ENCODE measurements at places on chromosomes 1 and 21. TPM values are rescaled to one million over a fixed set of nuclear protein-coding genes. Genes with fewer than 3 reads are reported as not detected.

GRCh38 chr21:16587141-16587581 is 857.4 kb downstream of the USP25 start:
- H3K4me3 ChIP-seq, result peak overlapping the region; percentile 50
- no peaks in the 10 kb centered on the region for H3K36me3 ChIP-seq
- peak; percentile 59 for DNase-seq
- peaks cover 18% of the 10 kb centered on the region for H3K4me1 ChIP-seq

- H3K27me3 ChIP-seq, result no peaks in the 10 kb centered on the region
- no peaks in the 10 kb centered on the region for H3K4me1 ChIP-seq
- H3K4me3 ChIP-seq, result no peak overlapping the region
- no peak for DNase-seq
- H3K36me3 ChIP-seq, result no peaks in the 10 kb centered on the region
Measured at GRCh38 chr1:75539230-75540116, 71.4 kb downstream of the SLC44A5 start.

- no peaks in the 10 kb centered on the region for H3K27me3 ChIP-seq
- peak overlapping the region; percentile 70 for H3K27ac ChIP-seq
- H3K4me3 ChIP-seq, result no peak overlapping the region
- H3K36me3 ChIP-seq, result no peaks in the 10 kb centered on the region
Measured at GRCh38 chr1:8202182-8202905, 115.6 kb upstream of the SLC45A1 start.

- DNase-seq, result no peak
- no peaks in the 10 kb centered on the region for H3K27me3 ChIP-seq
- H3K4me1 ChIP-seq, result no peaks in the 10 kb centered on the region
- H3K4me3 ChIP-seq, result no peak overlapping the region
- no peaks in the 10 kb centered on the region for H3K36me3 ChIP-seq
- H3K27ac ChIP-seq, result no peak overlapping the region
Measured at GRCh38 chr21:16840538-16840937, 672.3 kb upstream of the CXADR start.

DNA sequence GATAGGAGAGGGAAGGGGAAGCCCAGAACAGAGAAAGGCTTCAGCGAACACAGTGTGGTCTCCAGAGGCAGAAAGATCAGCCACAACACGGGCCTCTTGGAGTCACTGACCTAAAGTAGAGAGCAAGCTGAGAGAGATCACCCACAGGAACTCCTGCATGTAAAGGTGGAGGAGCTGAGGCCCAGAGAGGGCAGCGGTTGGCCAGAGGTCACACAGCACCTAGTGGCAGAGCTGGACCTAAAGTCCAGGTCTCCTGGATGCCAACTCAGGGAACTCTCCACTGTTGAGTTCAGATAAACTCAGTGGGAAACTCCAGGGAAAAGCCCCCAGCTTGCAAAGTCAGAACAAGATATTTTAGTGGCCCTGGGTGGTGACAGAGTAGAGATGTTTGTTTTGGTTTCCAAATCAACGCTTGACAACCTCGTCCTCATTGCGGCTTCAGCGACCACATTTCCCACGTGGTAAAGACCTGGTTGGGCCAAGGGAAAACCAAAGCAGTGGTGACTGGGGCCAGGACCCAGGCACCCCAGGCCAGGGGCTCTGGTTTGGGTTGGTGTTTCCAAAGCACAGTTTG is 4.6 kb downstream of the IFFO2 start:
- H3K4me1 ChIP-seq, result peaks cover 51% of the 10 kb centered on the region
- no peak for DNase-seq
- H3K27me3 ChIP-seq, result no peaks in the 10 kb centered on the region
- H3K27ac ChIP-seq, result peak overlapping the region; percentile 78
- no peak overlapping the region for H3K4me3 ChIP-seq

DNA sequence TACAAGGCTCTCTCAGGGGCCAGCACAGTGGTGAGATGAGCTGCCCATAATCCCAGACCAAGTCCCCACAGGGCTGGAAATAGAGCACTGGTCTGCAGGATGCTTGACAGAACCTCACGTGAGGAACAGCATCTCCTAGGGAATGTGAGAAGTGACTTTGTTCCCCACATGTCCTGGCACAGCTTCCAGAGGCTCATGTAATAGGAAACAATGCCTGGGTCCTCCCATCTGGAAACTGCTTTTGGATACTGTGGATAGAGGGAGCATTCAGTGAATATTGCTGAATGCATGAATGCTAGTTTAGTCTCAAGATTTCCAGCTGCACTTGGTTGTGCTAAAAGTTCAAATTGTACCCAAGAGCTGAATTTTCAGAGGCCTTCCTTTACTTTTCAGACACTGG is 146.2 kb downstream of the TNR start:
- H3K4me3 ChIP-seq, result no peak overlapping the region
- no peak for DNase-seq
- no peaks in the 10 kb centered on the region for H3K36me3 ChIP-seq
- peaks cover 5% of the 10 kb centered on the region for H3K4me1 ChIP-seq
- H3K27me3 ChIP-seq, result no peaks in the 10 kb centered on the region

DNA sequence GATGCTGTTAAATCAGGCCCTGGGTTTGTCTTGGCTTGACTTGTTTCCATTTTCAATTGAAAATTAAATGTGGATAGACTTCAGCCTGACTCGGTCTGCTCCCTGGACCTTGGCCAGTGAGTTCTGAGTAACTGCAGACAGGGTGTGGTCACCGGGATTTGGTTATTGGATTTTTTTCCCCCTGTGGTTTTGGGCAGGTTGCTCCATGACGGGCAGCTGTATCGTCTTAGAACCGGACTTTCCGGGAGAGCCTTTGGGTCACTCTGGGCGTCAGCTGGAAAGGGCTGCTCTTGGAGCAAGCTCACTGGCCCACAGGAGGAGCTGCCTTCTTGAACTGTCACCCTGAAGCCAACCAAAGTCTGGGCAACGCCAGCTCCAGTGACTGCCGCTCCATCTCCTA is 75.0 kb downstream of the CLIC6 start:
- peak; percentile 53 for DNase-seq
- H3K4me3 ChIP-seq, result no peak overlapping the region
- H3K27ac ChIP-seq, result peak overlapping the region; percentile 2
- H3K4me1 ChIP-seq, result peaks cover 12% of the 10 kb centered on the region
- H3K27me3 ChIP-seq, result no peaks in the 10 kb centered on the region

GRCh38 chr1:160500321-160500990 is 22.6 kb downstream of the SLAMF6 start:
- no peak overlapping the region for H3K27ac ChIP-seq
- H3K4me1 ChIP-seq, result no peaks in the 10 kb centered on the region
- no peaks in the 10 kb centered on the region for H3K36me3 ChIP-seq
- H3K27me3 ChIP-seq, result no peaks in the 10 kb centered on the region

GRCh38 chr1:17862121-17862520 is 107.0 kb downstream of the ACTL8 start:
- H3K27me3 ChIP-seq, result no peaks in the 10 kb centered on the region
- DNase-seq, result no peak
- no peaks in the 10 kb centered on the region for H3K36me3 ChIP-seq
- no peaks in the 10 kb centered on the region for H3K4me1 ChIP-seq
- H3K4me3 ChIP-seq, result no peak overlapping the region

GRCh38 chr1:116690396-116690848 is 22.9 kb upstream of the IGSF3 start:
- H3K4me3 ChIP-seq, result no peak overlapping the region
- no peaks in the 10 kb centered on the region for H3K4me1 ChIP-seq
- H3K27me3 ChIP-seq, result no peaks in the 10 kb centered on the region
- DNase-seq, result no peak
- H3K27ac ChIP-seq, result no peak overlapping the region

DNA sequence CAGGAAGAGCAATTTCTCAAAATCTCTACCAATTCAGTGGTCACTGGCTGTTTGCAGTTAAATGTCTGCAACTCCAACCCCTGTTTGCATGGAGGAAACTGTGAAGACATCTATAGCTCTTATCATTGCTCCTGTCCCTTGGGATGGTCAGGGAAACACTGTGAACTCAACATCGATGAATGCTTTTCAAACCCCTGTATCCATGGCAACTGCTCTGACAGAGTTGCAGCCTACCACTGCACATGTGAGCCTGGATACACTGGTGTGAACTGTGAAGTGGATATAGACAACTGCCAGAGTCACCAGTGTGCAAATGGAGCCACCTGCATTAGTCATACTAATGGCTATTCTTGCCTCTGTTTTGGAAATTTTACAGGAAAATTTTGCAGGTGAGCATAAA is 167.2 kb downstream of the CRB1 start:
- H3K36me3 ChIP-seq, result no peaks in the 10 kb centered on the region
- no peaks in the 10 kb centered on the region for H3K27me3 ChIP-seq
- H3K4me3 ChIP-seq, result no peak overlapping the region
- H3K4me1 ChIP-seq, result no peaks in the 10 kb centered on the region

DNA sequence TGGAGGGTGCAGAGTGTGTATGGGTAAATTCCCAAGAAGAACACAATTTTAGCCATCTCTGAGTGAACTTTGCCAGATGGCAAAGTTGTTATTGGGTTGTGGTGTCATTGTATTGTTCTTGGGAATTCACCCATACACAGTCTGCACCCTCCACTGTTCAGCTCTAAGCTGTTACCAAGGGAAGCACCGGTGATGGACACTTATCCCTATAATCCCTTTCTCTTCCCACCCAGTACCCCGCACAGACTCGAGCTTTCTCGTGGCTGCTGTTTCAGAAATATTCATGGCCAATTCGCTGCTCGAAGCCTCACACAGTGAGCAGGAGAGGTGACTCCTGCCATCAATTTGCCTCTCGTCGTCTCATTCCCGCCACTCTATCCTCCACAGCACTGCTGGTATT is 95.7 kb upstream of the PALMD start:
- peaks cover 20% of the 10 kb centered on the region for H3K4me1 ChIP-seq
- no peaks in the 10 kb centered on the region for H3K36me3 ChIP-seq
- DNase-seq, result no peak
- no peak overlapping the region for H3K4me3 ChIP-seq
- no peak overlapping the region for H3K27ac ChIP-seq
- no peaks in the 10 kb centered on the region for H3K27me3 ChIP-seq

GRCh38 chr1:212482637-212483441 is 50.1 kb downstream of the NENF start:
- no peaks in the 10 kb centered on the region for H3K4me1 ChIP-seq
- no peak overlapping the region for H3K4me3 ChIP-seq
- no peaks in the 10 kb centered on the region for H3K27me3 ChIP-seq
- no peak overlapping the region for H3K27ac ChIP-seq

DNA sequence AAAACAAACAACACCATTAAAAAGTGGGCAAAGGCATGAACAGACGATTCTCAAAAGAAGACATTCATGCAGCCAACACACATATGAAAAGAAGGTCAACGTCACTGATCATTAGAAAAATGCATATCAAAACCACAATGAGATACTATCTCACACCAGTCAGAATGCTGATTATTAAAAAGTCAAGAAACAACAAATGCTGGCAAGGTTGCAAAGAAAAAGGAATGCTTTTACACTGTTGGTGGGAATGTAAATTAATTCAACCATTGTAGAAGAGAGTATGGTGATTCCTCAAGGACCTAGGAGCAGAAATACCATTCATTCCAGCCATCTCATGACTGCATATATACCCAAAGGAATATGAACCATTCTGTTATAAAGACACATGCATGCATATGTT is 419.6 kb downstream of the NEGR1 start:
- H3K27ac ChIP-seq, result no peak overlapping the region
- H3K36me3 ChIP-seq, result no peaks in the 10 kb centered on the region
- no peak overlapping the region for H3K4me3 ChIP-seq
- no peaks in the 10 kb centered on the region for H3K27me3 ChIP-seq

GRCh38 chr1:64161357-64161941 is 42.0 kb upstream of the UBE2U start:
- no peak overlapping the region for H3K27ac ChIP-seq
- H3K4me3 ChIP-seq, result no peak overlapping the region
- no peaks in the 10 kb centered on the region for H3K36me3 ChIP-seq
- no peaks in the 10 kb centered on the region for H3K27me3 ChIP-seq

The SLC1A7 gene
- total RNA-seq, result 0.24 TPM

The PADI2 gene
- 156 TPM for total RNA-seq

The PLA2G2C gene
- not detected for total RNA-seq

The C1orf116 gene
- 0.55 TPM for total RNA-seq

The LGALS8 gene
- 11.1 TPM for total RNA-seq

The KRTAP10-3 gene
- not detected for total RNA-seq

The TOMM40L gene
- total RNA-seq, result 14.7 TPM

The ZSWIM5 gene
- total RNA-seq, result 0.81 TPM

The FMN2 gene
- total RNA-seq, result not detected

The KPRP gene
- not detected for total RNA-seq

Data from gastrocnemius medialis (tissue), 4 donors.